ENCODE measurements at places on chromosomes 3 and 15.

GRCh38 chr3:136270179-136270578, 20.0 kb downstream of the PCCB start:
- DNase-seq: no peak

DNA sequence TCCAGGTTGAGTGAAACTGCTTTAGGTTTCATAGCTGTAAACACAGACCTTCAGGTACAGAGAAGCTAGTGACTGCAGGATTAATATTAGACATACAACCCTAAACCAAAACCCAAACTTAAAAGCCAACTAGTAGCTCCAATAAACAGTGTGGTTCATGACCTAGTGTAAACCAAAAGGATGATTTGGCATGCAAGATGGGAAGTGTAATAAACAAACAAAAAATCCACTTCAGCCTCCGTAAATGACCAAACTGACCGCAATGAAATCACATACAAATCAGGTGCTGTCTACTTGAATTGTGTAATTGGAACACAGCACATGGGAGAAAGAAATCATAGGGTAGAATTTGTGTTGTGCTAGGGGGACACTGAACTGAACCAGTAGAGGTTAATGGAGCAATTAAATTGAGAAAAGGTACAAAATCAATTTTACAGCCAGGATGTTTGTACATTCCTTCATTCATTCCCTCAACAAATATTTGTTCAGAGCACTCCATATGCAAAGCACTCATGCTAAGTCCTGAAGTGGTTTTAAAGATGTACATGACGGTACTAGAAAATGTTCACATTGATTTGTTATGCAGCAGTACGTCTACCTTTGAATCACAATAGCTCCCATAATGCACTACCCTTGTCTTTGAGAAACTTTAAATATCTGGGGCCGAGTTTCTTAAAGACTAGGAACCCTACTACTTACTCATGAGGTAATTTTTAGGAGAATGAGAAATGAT, 21.4 kb upstream of the CHST2 start:
- no peak for DNase-seq

DNA sequence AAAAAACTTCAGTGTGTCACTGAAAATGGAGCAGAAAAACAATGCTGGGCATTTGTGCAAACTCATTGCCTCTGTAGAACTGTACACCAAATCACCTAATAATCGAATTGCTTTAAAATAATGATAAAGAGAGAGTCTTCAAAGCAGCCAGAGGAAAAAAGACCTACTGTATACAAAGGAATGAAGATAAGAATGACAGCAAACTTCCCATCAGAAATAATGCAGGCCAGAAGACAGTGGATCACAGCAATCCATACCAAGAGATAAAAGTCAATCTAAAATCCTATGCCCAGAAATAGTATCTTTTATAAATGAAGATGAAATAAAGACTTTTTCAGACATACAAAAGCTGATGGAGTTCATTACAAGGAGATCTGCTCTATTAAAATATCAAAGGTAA, 134.7 kb upstream of the VEPH1 start:
- DNase-seq: no peak

DNA sequence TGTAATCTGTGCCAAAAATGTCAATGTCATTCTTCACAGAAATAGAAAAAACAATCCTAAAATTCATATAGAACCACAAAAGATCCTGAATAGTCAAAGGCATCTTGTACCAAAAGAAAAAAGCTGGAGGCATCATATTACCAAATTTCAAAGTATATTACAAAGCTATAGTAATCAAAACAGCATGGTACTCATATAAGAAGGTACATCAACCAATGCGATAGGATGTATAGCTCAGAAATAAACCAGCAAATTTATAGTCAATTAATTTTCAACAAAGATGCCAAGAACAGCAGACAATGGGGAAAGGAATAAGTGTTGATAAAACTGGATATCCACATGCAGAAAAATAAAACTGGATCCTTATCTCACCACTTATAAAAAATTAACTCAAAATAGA, 150.5 kb upstream of the PRICKLE2 start:
- DNase-seq: no peak

GRCh38 chr3:138940446-138940845, 6.5 kb downstream of the FOXL2 start:
- no peak for DNase-seq
